ENCODE measurements at places on chromosomes 2 and 18.

GRCh38 chr2:66434679-66435548, at the start of gene MEIS1:
Gene MEIS1 (plus strand): TSS chr2:66435125. CDS start chr2:66435857, 732 bp downstream.
- peak; percentile 39 for DNase-seq

DNA sequence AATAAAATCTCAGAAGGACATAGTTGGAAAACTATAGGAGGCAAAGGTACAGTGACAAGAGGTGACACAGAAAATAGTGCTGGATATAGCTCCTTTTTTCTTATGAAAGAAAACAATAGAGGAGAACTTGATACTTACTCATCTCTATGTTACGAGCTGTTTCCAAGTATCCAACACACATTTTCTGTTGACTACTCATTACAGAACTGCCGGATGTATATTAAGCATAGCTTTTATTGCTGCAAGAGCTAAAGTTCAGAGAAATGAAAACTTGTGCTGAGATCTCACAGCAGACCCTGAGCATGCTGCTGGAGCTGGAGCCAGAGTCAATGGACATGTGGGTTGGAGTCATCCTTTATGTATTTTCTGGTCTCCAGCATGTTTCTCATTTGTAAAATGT, 210.0 kb upstream of the NT5C1B start:
- no peak for DNase-seq

DNA sequence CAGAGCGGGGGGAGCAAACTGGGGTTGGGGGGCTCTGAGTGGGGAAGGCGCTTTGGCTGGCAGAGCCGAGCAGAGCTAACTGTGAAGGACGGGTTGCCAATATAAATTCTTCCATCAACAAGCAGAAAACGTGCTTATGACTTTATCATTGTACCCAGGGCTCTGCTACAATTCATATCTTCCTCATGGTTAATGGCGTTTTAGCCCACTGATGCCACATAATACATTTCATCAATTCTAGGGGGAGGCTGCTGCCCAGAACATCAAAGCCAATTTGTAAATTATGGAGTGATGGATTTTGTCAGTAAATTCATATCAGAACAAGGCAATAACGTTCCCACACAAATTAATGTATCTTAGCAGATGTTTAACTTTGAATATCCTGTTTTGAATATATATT, 175.5 kb upstream of the RAB12 start:
- DNase-seq = no peak

DNA sequence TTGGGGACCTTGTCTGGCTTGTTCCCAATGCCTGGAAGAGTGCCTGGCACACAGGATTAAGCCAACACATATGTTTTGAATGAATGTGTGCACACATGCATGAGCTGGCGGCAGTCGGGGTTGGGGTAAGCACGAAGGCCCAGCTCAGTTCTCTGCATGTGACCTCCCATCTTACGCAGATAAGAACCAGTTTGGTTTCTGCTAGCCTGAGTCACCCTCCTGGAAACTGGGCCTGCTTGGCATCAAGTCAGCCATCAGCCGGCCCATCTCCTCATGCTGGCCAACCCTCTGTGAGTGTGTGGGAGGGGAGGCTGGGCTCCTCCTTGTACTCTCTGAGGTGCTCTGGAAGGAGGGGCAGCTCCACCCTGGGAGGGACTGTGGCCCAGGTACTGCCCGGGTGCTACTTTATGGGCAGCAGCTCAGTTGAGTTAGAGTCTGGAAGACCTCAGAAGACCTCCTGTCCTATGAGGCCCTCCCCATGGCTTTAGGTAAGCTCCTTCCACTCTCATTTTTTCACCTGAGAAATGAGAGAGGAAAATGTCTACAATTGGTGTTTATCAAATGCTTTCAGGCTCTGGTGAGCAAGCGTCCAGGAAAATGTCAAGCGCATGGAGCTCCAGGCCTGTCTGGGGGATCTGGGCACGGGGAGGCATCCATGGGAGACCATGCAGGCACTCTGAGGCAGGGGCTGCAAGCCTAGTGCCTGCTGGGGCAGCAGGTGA, 9.7 kb upstream of the IL1RN start:
- peak; percentile 7 for DNase-seq

DNA sequence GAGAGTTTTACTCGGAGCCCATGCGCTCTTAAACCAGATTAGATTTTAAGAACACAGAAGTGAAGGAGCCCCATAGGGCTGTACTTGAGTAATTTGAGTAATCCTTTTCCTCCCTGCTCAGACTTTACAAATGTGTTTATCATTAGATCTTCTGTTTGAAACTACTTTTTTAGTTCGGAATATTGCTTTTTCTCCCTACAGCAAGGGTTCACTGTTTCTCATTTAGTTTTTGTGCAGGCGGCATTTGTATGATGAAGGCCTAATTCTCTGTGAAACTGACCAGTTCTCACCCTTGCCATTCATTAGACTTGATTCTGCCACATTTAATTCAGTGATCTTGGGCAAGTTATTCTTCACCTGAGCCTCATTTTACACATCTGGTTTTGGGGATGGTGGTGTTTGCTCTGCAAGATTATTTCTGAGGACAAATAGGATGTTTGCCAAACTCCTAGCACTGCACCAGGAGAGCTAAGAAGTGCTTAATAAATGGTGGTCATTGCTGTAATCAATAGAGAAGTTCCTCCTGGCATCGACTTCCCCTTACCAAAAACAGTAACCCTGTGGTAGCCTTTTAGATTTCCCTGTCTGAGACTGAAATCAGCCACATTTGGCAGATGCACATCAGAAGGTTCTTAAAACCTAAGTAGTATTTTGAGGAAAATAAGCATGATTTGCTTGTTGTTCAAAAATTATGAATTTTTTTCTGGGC, 2.2 kb downstream of the B3GNT2 start:
- DNase-seq = no peak

DNA sequence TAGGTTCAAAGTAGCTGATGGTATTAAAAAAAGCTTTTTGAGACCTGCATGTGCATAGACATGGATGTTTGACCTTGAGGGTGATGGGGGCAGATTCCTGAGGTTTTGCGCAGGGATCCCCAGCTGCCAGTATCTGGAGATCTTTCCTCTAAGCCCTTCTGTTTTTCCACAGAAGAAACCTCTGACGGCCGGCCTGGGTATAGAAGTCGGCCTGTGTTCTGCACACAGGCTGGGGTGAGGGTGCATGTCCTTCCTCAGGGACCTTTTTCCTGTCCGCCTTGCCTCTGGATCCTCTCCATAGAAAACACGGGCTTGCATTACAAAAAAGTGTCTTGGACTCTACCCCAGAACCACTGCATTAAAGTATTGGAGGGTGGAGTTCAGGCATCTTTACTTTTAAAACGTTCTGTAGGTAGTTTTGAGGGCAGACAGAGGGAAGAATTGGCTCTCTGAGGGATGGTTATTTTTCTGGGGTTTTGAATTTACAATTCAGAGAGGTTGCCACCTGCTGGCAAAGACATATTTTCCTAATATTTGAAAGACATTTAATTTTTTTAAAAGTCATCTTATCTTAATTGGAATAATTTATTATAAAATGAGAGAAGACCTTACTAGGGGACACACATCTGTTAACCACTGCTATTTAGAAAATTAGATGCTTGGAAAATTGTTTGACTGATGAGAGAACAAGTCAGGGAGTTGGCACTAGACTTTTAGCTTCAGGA, 350.6 kb downstream of the DCDC2C start:
- DNase-seq = no peak

GRCh38 chr2:241030333-241030680, 31.9 kb downstream of the SNED1 start:
- no peak for DNase-seq

- no peak for DNase-seq
Observed at GRCh38 chr2:25700221-25700660, 26.9 kb upstream of the DTNB start.

GRCh38 chr18:57230861-57231585, 84.1 kb downstream of the BOD1L2 start:
- DNase-seq = no peak

DNA sequence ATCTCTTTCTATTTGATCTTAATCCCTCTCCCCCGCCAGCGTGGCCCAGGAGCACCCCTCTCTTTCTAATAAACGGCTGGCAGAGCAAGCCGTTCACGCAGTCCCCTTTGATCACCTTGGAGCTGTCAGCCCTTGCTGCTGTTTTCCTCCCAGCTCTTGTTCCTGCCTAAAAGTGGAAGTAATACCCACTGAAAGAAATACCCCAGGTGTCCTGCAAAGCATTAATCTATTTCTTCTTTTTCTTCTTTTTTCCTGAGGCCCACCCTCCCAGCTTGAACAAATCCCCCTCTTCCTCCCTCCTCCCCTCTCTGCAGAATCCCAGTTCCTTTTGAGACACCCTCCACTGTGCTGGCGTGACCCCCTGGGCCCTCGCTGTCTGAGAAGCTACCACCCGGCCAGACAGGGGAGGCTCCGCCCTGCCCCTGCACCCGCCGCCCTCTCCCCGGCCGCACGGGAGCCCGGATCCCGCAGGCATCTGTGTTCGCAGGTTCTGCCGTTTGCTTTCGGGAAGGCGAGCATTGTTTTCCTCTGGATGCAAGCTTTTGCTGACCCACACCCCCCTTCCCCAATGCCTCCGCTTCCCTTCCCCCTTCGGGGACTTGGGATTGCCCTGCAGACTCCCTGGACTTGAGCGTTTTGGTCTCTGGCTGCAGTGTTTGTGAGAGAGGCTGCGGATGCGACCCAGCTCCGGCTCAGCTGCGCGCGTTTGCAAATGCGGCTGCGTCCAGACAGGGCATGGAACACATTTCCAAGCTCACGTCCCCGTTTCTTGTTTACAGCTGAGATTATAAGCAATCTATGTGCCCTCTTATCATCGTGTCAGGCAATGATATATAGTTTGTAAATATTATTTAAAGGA, 631.5 kb downstream of the NYAP2 start:
- DNase-seq = no peak
